ENCODE measurements at places on chromosomes 5 and 9.
A peak's percentile ranks its signal among the peaks of the same experiment; 100 is the strongest.

DNA sequence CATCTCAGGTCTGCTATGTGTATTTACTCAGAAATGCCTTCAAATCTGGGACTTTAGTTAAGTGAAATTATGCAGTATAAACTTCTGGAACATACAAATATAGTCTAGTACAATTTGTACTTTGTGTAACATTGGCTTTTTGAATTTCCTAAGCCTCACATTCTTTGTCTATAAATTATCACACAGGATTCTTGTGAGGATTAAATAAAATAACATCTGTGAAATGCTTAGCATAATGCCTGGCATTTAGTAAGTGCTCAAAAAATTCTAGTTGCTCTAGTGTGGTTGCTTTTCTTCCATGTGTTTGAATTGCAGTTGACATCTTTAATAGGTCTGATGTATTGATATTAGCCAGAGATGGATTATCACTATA, 2.6 kb downstream of the HMMR start:
- DNase-seq = no peak

DNA sequence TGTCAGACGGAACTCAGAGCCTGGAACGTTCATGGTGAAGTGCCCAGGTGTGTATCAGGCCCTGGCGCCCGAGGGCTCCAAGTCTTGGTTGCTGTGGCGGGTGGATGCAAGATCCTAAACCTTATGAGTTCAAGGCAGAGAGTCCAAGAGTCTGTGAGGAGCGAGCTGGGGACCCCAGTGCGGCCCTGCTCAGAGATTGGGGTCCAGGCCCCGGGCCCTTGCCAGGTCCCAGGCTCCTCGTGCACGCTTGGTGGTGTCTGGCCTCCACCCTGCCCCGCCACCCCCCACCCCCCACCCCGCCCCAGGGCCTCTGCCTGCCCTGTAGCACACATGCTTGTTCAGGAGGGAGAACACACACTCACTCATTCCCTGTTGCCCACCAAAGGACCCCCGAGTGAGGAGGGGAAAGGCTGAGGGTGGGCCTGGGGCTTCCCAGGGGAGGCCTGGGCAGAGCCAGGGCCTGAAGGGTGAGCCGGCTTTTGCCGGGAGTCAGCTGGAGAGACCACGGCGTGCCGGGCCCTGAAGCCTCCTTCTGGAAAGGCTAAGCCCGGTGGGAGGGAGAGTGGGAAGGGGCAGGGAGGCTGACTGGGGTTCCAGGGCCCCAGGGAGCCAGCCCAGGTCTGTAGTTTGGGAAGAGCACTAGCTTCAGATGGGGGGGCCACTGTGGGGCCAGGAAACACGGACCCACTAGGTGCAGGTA, 37.1 kb downstream of the FAM163B start:
- DNase-seq = no peak

GRCh38 chr5:139584137-139584536, 23.0 kb downstream of the UBE2D2 start:
- no peak for DNase-seq

- DNase-seq = peak; percentile 68
These were observed 22.6 kb upstream of the LMX1B start for GRCh38 chr9:126591083-126591482.

GRCh38 chr5:916441-917293, 24.0 kb downstream of the TRIP13 start:
- DNase-seq = no peak

GRCh38 chr5:658103-658502, 35.0 kb downstream of the TPPP start:
- no peak for DNase-seq

GRCh38 chr9:79465156-79465555, 106.6 kb upstream of the TLE4 start:
- no peak for DNase-seq

DNA sequence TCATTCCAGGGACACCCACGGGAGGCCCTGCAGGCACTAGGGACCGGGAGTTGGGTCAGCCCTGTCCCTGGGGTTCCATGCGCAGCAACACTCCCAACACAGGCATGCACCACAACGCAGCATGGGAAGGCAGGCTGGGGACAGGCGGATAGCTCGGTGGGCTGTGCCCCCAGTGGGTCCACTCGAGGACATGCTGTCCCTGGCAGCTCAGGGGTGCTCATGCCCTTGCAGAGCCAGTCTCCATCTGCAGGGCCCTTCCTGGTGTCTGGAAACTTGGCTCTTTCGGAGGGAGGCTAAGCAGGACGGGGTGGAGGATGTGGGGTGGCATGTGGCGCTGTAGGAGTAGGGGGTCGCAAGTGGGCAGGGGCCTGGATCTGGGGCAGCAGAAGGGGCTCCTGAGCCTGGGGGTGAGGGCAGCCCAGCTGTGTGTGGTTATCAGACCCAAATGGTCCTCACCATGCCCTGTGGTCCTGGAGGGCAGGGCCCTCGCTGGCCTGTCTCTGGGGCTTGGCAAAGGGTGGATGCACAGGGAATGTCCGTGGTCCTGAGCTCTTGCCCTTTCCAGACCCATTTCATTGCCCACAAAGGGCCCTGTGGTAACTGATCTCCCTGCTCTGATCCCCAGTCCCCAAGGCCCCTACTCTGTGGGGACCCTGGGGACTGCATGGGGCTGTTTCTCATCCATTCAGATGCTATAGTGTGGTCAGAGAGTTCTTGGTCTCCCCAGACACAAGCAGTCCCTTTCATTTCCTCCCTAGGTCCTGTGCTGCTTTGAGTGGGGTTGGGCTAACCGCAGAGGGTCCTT, 90.3 kb upstream of the PHYKPL start:
- no peak for DNase-seq

DNA sequence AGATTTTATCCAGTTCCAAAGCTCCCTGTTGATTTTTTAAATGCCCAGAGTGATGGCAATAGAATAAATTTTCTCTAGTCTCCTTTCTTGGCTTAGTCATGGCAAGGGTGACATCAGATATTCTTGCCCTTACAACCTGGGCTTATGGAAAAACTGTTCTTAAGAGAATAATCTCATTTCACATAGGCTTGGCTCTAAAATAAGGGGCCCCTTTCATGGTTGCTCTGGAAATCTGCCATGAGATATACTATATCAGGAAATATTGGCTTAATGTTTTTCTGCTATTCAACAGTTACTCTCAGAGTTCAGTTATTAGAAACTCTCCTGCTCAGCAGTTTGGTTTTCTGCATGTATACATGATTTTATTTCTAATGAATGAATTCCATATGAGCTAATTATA, 7.8 kb downstream of the HMHB1 start:
- DNase-seq = no peak

- DNase-seq = no peak
These were observed 84.2 kb downstream of the TRPM6 start for GRCh38 chr9:74803376-74804017.

GRCh38 chr9:101132801-101133200, 104.3 kb downstream of the PLPPR1 start:
- no peak for DNase-seq

GRCh38 chr5:131378721-131379541, 115.1 kb downstream of the CDC42SE2 start:
- no peak for DNase-seq

DNA sequence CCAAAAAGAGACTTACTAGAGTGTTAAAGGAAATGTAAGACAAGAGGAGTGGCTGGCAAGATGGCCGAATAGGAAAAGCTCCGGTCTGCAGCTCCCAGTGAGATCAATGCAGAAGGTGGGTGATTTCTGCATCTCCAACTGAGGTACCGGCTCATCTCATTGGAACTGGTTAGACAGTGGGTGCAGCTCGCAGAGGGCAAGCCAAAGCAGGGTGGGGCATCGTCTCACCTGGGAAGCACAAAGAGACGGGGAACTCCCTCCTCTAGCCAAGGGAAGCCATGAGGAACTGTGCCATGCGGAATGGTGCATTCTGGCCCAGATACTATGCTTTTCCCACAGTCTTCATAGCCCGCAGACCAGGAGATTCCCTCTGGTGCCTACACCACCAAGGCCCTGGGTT, 308.7 kb downstream of the AGTPBP1 start:
- no peak for DNase-seq

DNA sequence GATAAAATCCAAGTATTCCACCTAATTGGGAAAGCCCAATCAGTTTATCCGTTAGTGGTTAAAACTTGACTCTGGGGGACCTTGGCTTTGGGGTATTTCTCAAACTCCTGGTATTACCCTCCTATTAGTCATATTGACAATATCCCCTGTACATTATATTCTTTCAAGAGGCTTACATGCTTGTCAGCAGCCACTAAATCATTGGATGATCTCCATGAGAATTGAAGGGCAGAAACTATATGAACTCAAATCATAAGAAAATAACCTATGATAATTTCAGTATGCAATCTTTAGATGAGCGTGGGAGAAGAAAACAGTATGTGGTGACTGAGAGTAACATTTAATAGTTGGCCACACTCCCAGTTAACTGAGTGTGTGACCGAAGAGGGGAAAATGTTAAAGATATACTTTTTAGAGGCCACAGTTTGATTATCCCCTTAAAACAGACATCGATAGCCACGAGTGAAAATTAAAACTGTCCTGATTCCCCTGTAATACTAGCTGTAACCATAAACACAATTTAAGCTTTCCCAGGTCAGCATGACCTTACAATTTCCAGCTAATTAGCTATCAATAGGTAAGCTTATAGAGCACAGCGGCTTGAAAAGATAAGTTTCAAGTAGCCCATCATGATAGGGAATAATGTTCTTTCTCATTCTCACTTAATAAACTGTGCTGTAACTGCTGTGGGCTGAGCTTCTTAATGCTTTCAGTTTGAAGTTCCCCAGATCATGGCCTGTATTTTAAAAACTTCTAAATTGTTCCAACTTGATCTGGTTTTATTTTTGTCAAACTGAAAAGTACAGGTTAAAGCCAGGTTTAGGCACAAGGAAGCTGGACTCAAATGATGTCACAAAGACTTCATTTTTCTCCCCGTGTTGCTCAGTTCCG, 58.6 kb downstream of the PUM3 start:
- no peak for DNase-seq

DNA sequence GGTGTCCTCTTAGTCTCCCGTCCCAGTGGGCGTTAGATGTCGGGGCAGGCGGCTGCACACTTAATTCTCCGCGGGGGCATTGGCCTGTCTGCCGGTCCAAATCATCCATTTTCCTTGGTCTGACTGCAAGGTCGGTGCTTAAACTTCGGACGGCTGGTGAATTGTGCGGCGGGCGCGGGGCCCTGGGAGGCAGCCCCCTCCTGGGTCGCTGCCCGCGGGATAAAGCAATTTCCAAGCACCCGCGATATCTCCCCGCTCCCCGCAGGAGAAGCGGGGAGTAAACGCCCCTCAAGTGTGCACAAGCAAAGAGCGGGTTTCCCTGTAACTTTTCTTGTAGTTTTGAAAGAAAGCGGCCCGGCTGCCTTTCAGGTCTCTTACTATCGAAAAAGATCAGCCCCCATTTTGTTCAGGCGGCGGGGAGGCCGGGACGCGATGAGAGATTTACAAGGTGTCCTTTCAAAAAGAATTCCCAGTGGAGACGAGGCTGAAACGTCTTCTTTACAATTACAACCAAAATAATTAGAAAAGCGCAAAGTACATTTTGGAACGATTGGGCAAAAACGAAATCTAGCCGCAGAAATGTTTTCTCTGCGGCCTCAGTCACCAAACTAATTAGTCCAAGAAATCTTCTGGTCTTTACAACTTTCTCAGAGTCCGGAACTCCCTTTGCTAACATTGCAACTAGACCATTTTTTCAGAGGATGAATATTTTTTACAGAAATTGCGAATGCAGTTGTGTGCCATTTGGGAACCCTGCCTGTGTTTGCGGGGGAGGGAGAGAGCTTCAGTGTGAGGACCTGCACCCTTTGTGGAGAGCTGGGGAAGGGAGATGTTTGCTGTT, 1.8 kb downstream of the IRX1 start:
- no peak for DNase-seq

- DNase-seq = peak; percentile 74
These were observed 505 bp downstream of the C5orf34 start for GRCh38 chr5:43514471-43514815.

- peak; percentile 28 for DNase-seq
These were observed 114.9 kb upstream of the PRLR start for GRCh38 chr5:35345222-35345621.

DNA sequence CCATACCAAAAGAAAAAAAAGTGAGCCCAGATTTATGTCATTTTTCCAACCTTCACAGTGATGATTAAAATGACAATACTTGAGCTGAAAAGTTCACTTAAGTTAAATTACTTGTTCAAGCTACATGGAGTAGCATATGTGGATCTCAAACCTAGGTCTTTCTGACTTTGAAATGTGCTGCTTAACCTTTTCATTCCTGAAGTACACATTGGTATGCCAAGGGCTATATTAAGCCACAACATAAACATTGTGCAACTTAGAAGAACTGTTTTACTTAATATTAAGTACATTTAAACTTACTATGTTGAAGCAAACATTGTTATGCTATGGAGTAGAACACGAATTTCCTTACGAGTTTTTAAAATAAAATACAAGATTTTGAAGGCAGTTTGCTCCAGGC, 105.0 kb downstream of the GIN1 start:
- no peak for DNase-seq

DNA sequence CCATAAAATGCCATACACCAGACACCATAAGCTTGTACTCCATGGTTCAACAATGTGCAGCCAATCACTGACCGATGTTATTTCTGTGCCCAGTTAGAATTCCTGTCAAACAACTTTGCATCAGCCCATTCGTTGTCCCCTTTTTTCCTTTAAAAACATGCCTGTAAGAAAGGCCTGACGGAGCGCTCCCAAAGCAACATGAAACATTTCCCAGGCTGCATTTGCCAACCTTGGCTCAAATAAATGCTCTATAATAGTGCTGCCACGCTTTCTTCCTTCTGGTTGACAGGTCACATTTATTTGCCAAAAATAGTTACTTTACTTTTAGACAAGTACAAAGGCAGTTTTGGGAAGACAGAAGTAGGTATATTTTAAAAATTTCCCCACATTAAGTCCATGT, 735.6 kb upstream of the PTPRD start:
- DNase-seq = no peak

DNA sequence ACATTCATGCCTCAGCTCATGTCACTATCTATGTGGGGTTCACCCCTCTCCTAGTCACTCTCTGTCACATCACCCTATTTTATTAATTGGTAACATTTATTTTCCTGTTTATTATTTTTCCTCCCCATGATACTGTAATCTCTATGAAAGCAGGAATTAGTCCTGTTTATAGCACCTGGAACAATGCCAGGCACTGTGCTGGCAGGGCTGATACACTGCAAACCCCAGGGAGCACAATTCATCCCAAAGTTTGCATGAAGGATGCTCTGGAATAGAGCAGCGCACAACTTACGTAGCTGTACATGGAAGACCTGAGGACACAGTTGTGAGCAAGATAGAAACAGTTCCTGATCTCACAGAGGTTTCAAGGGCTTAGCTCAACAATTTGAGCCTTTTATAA, 103.2 kb downstream of the NSG2 start:
- no peak for DNase-seq

GRCh38 chr5:2851895-2852294, 100.4 kb upstream of the IRX2 start:
- DNase-seq = no peak

Measured in RKO (cell line).